ENCODE measurements at places on chromosomes 7 and 10.

DNA sequence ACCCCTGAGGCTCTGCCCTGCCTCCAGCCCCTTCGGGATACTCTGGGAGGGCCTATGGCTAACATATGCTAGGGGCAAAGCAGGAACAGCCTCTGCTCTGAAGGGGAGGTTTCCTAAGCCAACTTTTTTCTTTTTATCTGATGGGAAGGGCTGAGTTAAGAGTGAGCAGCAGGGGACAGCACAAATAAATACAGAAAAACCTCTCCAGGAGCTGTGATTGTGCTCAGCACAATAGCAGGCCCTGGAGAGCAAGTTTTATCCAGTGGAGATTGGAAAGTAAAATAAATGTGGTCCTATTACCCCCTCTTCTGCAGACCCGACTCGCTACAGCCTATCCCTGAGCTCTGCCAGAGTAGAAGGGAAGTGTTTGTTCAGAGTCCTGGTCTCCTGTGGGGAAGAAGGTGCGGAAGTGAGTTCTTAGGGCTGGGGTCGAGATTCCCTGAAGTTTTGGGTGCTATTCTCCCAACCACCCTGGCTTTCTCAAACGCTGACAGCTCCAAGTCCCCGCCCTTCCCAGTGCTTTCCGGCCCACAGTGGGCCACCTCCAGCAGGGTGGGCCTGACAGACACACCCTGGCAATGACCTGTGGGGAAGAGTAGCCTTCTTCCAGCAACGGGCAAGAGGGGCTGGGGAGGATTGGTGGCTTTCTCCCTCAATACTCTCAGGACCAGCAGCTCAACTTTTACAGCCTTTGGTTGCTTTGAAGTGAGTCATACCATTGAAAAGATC, 23.0 kb upstream of the AFAP1L2 start:
- DNase-seq, result no peak

DNA sequence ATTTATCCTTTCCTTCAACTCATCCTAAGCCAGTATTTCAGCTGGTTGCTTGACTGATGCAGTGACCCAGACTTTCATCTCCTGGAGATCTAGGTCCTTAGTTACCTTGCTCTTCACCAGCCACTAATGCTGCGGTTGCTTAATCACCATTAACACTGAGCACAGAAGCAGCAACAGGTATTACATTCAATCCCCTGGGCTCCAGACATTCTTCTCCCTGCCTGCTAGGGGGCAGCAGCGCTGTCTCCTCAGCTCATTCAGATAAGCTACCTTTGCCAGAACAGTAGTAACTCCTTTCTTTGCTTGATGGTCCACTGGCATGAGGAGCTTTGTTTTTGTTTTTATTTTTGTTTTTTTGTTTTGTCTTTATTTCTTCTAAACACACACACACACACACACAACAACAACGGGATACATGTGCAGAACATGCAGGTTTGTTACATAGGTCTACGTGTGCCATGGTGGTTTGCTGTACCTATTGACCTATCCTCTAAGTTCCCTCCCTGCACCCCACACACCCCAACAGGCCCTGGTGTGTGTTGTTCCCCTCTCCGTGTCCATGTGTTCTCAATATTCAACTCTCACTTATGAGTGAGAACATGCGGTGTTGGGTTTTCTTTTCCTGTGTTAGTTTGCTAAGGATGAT, 1043.2 kb upstream of the C7orf33 start:
- DNase-seq, result no peak

- no peak for DNase-seq
Observed at GRCh38 chr7:129804890-129805719, 147.7 kb downstream of the UBE2H start.

GRCh38 chr7:28083164-28083997, 97.2 kb downstream of the JAZF1 start:
- no peak for DNase-seq

GRCh38 chr7:139853506-139854123, 24.6 kb downstream of the TBXAS1 start:
- no peak for DNase-seq

DNA sequence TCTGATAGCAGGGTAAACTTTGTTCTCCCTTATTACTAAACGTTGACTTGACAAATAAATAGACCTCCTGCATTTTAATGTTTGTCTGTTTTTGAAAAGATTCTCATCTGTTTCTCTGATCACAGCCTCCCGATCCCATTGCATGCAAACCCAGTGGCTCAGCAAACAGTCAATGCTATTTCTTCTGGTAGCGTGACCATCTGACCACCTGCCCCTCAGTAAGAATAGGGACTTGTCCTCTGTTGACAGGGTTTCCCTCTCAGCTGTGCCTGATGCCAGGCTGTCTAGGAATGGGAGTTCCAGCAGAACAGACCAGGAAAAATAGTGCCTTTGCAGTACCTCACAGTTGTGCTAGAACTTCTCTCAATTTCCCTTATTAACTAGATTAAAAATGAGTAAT, 40.7 kb upstream of the EBLN1 start:
- no peak for DNase-seq

DNA sequence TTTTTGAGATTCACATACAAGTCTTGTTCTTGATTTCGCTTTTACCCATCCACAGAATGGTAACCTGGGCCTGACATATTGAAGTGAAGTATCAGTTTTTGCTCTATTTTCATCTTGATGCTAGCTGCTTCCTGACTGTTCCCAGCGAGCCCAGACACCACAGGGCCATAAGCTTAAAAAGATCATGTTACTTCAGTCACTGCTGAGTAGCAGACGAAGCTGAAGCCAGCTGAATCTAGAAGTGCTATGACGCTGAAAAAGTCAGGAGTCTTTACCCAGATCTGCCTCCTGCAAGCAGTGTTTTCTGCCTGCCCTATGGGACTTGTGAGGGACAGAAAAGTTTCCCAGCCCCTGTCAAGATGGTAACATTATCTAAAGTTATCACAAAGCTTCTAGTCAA, 2.7 kb upstream of the PRXL2A start:
- DNase-seq, result no peak

DNA sequence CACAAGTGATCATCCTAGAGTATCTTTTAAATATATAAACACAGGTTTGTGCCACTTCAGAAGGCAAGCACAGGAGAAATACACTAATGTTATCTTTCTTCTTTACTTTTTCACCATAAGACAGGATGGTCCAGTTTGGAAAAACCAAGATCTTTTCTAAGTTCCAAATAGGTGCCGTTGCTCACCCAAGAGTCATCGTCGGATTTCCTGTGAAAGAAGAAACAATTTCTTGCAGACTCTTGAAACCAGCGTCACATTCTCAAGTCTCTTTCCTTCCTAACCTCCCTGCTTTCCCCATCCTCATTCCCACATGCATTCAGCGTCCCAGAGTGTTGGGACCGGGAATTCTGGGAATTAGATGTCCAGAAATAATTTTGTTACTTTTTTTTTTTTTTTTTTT, 42.8 kb upstream of the GSDME start:
- DNase-seq, result no peak

GRCh38 chr10:81145975-81146374, 608.3 kb downstream of the SH2D4B start:
- DNase-seq, result no peak

- DNase-seq, result no peak
Observed at GRCh38 chr7:142384493-142384922, 126.7 kb upstream of the PRSS58 start.

- DNase-seq, result no peak
Observed at GRCh38 chr7:98988641-98989040, 110.3 kb downstream of the TRRAP start.

GRCh38 chr10:119539359-119539825, 3.1 kb downstream of the RGS10 start:
- no peak for DNase-seq

GRCh38 chr10:57262892-57263291, 901.8 kb upstream of the ZWINT start:
- DNase-seq, result no peak

DNA sequence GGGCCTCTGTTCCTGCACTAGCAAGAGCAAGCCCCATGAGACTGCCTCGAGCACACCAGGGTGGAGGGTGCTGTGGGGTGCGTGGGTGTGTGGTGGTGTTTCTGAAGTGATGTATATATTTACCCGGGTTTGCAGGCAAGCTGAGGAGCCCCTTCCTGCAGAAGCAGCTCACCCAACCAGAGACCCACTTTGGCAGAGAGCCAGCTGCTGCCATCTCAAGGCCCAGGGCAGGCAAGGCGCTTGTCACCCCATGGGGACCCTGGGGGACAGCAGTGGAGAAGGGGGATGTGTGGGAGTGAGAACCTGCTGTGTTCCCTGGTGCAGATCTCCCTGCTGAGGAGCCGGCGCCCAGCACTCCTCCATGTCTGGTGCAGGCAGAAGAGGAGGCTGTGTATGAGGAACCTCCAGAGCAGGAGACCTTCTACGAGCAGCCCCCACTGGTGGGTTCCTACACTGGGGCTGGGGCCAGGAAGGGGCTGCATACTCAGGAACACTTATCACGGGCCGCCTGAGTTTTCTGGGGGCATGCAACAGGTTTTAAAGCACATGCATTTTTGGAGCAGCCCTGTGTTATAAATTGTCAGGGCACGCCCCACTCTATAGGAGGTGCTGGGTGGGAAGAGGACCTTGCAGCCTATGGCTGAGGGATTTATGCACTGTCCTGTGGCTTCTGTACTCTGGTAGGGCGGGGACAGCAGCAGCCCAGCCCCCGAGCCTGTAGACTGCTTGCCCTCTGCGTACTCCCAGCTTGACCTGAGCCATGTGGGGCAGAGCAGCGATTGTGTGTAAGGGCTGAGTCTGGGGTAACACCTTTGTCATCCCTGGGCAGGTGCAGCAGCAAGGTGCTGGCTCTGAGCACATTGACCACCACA, 5.9 kb downstream of the PGAM2 start:
- no peak for DNase-seq

DNA sequence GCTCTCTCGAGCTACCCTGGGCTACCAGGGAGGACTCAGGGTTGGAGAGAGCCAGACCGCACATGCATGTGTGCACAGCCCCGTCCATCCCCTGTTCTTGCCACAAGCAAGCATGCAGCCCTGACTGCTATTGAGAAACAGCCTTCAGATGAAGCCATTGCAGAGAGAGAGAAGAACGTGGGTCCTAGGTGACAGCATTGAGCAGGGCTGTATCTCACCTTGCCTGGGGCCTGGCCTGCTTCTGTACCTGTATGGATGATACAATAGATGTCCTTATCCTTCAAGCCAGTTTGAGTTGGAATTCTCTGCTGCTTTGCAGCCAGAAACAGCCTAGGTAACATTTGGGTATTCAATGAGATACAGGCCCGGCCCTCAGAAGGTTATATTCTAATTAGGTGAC, 127.3 kb upstream of the RHEB start:
- DNase-seq, result no peak

DNA sequence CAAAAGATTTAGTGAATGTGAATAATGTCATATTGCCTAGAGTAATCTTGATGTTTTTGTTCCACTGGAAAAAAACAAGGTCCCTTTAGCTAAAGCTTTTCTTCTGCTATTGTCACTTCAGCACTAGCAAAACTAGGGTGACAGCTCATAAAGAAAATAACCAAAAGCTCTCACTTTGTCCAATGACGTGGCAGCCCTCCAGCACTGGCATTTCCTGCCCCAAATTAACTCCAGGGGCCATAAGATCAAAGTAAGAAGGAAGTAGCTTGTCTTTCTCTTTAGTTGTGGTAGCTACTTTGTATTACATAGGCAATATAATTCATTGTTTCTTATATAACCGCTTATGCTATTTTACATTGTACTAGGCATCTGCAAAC, 47.3 kb downstream of the LRRN3 start:
- no peak for DNase-seq

GRCh38 chr7:47092336-47092735, 489.6 kb downstream of the TNS3 start:
- DNase-seq, result no peak

DNA sequence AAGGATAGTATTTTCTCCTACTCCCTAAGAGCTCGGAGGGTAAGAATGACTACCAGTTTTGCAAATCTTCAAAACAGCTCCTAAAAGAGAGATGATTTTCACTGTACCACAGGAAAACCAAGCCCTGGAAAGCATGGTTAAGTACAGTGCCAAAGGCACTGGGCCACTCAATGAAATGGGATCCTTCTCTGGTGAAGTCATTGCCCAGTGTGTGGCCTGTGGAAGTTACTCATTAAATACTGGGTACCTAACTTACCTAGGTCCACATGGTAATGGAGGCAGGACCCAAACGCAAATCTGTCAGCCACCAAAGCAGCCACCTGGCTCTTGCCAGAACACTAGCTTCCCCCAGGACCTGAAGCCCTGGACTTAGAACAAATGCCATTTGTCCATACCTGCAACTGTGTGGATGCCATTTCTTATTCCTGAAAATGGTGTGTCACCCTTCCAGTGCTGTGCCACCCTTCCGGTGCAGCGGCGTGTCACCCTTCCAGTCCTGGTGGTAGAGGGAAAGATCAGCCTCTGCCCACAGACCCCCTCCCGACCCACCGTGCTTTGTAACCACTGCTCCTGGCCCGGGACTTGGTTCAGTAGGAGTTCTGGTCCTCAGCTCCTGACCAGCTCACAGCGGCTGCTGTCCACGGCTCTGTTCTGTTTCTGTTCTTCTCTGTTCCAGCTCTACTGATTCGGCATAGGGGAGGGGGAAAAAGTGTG, 659.2 kb downstream of the SDK1 start:
- DNase-seq, result no peak

- DNase-seq, result no peak
Observed at GRCh38 chr10:94218493-94219183, 144.1 kb downstream of the NOC3L start.

DNA sequence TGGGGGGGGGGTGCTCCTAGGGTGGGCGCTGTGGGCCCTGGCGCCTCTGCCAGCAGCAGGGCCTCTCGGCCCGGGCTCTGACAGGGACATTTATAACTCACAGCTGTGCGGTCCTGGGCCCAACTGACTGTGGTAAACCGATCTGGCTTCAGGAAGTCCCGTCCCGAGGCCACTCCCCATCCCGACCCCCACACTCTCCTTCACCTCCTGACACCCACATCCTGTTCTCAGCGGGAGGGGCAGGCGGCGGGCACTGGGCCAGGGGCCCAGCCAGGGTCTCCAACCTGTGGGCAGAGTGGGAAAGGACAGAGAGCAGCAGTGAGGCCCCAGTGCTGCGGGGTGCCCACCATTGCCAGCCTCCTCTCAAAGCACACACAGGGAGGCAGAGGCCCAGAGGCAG, 69.1 kb downstream of the ZMIZ1 start:
- DNase-seq, result no peak

DNA sequence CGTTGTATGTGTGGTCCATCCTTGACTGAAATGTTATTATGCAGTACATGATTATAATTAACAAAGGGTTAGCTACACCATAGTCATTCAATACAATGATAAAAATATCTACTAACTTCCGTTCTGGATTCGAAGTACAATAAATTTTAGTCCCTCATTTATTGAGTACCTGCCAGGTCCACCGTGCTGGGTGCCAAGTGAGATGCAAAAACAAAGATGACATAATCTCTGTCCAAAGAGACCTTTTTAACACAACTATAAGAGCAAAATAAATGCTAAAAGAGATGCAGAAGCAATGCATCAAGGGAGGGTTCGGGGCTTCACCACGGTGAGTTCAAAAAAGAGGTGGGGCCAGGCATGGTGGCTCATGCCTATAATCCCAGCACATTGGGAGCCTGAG, 33.1 kb downstream of the LAMB1 start:
- DNase-seq, result no peak
